ENCODE measurements at places on chromosomes 5 and 9.

GRCh38 chr5:58794875-58795274 is 212.0 kb downstream of the RAB3C start:
- DNase-seq = no peak

GRCh38 chr9:89923961-89924504 is 319.2 kb downstream of the GADD45G start:
- no peak for DNase-seq

GRCh38 chr9:117782931-117783788 is 79.0 kb downstream of the TLR4 start:
- no peak for DNase-seq

DNA sequence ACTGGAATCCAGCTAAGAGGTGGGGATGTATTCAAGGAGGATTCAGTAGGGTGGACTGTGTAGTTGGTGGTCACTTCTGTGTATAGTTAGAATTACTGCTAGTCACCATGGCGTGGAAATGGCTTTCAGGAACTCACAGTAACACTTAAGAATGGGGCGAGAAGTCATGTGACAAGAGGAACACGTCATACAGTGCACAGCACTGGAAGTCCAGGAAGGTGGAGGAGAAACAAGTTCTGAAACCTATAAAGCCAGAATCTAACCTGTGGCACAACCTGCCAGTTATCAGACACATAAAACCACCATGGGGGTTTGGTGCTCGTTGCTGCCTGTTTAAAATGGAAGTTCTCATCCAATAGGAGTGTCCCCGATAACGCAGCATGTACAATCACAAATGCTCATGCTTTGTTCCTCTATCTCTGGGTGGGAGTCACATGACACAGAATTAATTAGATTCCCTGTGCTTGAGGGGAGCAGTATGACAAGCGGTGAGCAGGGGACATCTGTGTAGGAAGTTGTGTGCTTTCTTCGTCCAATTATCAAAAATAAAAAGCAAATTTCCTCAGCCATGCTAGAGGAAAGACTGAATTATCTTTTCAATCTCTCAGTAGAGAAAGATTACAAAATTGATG is 193.0 kb downstream of the SPOCK1 start:
- no peak for DNase-seq

DNA sequence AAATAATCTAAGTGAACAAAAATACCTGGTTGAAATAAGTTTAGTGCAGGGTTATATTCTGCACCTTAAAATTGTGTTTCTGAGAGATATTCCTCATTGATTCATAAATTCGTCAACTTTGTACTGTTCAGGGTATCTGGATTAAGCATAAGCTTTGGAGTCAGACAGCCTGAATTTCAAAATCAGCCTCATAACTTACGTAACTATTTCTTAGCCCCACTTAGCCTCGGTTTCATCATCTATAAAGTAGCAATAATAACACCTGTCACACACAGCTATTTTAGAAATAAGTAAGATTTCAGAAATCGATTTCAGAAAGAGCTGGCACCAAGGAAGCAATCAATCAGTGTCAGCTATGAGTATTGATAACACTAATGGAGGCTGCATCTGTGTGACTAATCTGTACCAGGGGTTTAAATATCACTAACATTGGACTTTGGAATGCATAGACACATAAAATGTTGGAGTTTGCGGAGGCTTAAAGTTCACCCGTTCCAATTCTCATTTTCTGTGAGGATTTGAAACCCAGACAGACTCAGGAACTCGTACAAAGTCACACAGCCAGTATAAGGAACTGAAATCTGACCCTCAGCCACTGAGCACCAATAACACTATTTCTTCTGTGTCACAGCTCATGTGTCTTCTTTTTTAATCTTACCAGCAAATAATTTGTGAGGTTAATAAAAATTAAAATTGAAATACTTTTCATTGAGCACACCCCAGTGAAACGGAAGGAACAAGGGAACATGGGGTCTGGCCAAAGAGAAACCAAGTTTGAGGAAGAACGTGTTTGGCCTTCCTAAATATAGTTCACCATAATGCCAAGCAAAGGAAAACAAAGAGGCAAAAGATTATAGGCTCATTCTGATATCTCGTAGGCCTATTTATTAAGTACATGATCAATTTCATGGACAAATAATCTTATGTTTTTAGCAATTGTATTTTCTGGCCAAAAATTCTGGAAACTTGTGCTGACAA is 194.4 kb upstream of the PTGER4 start:
- DNase-seq = no peak

DNA sequence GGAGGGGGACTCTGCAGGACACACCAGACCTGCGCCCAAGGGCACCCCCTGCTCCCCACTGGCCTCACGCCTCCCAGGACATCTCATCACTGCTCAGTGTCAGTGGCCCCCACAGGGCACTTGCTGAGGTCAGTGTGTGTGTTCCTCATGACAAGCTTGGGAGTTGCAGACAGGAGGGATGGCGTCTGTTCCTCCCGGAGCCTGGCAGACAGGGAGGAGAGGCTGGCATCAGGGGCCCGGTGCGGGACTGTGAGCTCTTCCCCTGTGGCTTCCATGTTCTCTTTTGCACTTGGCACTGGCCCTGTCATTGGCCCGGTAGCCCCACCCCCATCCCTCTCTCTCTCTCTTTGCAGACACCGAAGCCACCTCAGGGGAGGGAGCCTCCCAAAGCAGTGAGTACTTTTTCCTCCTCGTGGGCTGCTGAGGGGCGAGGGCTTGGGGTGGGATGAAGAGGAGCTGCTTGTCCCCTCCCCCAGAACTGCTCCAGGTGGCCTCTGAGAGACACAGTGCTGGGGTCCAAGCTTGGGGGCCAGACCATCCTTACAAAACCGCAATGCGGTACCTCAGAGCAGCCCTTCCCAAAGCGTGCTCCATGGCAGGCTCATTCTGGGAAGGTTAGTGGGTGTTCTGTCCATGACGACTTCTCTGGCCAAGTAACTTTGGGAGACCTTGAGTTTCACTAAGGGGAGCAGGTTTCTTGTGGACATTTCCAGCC is 75.7 kb downstream of the AMBP start:
- DNase-seq = no peak

- no peak for DNase-seq
Measured at GRCh38 chr9:17881371-17881770, 302.5 kb downstream of the SH3GL2 start.

GRCh38 chr5:6649681-6650080 is 16.4 kb downstream of the SRD5A1 start:
- no peak for DNase-seq

- DNase-seq = no peak
Measured at GRCh38 chr5:35830587-35830986, 26.1 kb upstream of the IL7R start.

Data from AG04450 (cell line).